CD8-positive, alpha-beta memory T cell (primary cell): ENCODE measurements at places on chromosomes 4 and X. TPM values are rescaled to one million over a fixed set of nuclear protein-coding genes. Genes with fewer than 3 reads are reported as not detected.

The ZNF81 gene
- 5.3 TPM for polyA plus RNA-seq

- DNase-seq: no peak
Measured at GRCh38 chr4:101086801-101087586, 260.3 kb downstream of the PPP3CA start.

The RBMXL3 gene
- polyA plus RNA-seq: not detected

DNA sequence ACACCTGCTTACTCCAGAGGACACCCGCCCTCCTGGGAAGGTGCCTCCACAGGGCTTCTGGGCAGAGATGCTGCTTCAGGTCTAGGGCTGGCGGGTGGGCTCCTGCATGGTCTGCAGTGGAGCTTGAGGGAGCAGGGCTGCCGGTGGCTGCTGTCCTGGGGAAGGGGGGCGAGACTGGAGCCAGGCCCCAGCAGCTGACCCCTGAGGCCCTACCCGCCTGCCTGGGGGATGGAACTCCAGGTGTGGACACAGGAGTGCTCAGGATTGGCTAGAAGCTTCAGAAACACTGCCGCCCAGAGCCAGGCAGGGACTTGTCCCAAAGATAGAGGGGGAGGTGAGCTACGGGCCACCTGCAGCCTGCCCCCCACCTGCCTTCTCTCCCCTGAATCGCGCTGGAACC lies 33.0 kb upstream of the ADRA2C start:
- no peak for DNase-seq

DNA sequence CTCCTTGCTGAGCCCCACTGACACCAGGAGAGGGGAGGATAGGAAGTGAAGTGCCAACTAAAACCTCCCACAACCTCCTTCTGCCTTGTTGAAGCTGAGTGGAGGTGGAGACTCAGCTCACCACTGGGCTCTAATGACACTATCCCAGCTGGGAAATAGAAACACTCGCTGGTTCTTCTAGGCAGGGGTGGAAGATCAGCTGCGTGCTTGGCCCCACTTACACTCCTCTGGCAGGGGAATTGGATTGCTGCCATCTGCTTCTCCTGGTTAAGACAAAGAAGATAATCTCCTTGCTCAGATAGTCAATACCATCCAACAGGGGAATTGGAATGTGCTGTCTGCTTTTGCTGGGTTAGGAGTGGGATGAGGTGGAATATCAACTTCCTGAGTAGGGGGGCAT lies 392.5 kb downstream of the ZNF674 start:
- no peak for DNase-seq

- no peak for DNase-seq
Measured at GRCh38 chr4:169540774-169541173, 71.6 kb downstream of the NEK1 start.

The LDB2 gene
- not detected for polyA plus RNA-seq

DNA sequence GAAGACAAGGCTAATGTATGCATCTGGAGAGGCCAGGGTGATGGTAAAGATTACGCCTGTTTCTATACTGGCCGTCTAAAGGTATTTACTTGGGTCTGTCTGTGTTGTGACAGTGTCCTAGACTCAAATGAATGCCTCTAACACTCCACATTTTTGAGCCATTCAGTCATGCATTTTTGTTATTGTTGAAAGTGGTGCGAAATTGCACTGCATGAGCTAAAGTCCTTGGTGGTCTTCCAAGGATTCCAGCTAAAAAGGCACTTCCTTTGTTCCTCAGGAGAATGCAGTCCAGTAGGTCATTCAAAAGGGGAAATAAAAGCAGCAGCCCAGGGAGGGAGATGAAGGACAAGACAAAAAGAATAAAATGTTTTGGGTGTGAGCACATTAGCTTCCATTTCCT lies 3.0 kb downstream of the GPC4 start:
- DNase-seq: no peak

DNA sequence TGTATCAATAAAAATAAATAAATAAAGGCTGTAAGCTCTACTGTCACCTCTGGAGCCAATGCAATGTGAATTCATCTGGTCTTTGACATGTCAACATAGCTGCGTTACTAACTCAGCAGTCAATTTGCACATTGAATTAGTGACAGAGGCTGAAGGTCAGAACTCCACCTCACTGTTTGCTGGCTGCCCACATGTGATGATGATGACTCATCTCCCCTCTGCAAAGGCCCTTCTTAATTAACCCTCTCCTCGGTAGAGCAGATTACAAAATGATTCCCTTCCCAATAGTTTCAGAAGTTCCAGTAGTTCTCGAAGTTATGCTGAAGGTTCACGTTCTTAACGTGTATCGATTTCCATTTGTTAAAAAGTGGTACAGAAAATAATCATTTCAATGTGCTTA lies 1626.0 kb upstream of the TENM3 start:
- DNase-seq: no peak

DNA sequence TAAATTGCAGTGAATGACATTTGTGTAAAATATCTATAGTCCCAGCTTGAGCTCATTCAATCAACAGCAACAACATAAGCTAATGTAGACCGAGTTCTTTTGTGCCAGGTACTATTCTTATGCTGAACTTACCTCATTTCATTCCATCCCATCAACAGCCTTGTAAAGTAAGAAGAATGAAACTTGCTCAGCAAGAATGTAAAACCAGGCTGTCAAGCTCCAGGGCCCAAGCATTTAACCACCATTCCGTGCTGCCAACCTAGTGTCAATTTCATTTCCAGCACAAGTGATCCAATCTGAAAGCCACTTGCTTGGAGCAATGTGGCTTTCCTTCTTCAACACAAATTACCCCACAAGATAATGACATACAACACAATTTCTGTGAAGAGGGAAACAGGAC lies 36.6 kb downstream of the RASSF6 start:
- DNase-seq: no peak

DNA sequence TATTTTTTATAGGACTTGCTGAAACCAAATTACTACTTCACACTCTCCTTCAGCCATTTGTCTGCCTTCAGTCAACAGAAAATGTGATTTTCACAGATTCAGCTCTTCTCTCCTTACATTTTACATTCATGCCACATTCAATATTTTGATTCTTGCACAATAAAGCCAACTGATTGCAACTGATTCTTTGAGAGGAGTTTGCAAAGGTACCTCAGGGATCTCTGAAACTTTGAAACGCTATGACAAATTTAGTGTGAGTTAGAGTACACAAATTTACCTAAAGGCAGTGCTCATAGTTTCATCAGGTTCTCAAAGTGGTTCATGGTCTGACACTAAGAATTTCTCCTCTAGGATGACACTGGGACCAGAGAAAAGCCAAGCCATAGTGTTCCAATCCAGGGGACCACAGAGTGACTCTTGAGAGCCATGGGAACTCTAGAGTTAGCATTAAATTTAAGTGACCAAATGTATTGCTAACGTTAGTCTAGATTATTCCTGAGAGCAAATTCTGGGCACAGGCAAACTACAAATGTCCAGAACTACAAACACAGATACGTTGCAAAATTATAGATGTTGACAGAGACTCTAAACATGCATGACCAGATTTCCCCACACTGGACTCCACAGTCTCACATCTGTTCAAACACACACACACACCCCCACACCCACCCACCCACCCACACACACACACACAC lies 9.0 kb downstream of the CSN3 start:
- no peak for DNase-seq
